ENCODE measurements at places on chromosomes 12 and 14. TPM values are rescaled to one million over a fixed set of nuclear protein-coding genes. Genes with fewer than 3 reads are reported as not detected.

The TMTC1 gene
- total RNA-seq, result 14.0 TPM

GRCh38 chr12:122293081-122293480, 26.8 kb upstream of the VPS33A start:
- no peak for DNase-seq

The VDR gene
- total RNA-seq, result 5.6 TPM

- no peak for DNase-seq
Observed at GRCh38 chr12:101040936-101041335, 169.1 kb downstream of the SLC5A8 start.

The ANKRD33 gene
- not detected for total RNA-seq

- no peak for DNase-seq
Observed at GRCh38 chr14:45381091-45381490, 128.1 kb upstream of the MIS18BP1 start.

- DNase-seq, result no peak
Observed at GRCh38 chr14:99348816-99349614, 77.0 kb upstream of the BCL11B start.

DNA sequence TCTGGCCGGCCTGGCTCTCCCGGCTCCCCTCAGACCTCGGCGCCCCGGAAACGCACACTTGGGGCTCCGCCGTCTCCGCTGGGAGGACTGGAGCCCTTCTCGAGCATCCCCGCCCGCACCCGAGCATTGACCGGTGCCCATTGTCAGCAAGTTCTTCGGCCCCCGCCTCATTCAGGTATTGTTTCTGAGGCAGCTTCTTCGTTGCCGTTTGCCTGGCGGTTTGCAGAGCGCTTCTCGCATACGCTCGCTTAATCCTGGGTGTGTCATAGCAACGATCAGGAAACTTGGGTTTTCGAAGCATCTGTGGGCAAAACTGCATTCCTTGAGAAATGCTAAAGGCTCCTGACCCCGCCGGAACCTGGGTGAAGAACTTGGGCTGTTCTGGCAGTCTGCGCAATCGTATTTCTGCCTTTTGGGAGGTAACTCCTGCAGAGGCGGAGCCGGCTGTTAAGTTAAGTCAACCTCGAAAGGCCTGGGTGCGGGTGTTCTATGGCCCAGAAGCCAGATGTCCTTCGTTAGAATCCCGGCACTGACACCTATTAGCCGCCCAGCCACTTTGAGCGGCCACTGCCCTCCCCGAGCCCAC, 518 bp downstream of the GSKIP start:
- DNase-seq, result peak; percentile 20

GRCh38 chr12:108425238-108425795, 86.2 kb upstream of the CMKLR1 start:
- DNase-seq, result peak; percentile 20

DNA sequence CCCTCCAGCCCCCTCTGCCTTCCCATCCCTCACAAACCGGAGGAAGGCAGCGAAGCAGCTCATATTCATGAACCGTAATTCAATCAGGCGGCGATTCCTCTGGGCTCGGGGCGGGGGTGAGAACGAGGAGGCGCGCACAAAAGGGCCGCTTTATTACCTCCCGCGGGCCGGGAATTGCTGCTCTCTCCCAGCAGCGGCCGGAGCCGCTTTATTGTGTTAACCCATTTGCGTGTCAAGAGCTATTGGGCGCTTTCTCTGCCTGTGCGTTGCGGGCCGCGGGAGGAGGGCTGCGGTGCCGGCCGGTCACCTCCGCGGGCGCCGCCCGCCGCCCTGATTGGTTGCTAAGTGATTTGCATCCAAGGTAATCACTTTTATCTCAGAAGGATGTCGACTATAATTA, 4.8 kb downstream of the FAM222A start:
- DNase-seq, result no peak

- no peak for DNase-seq
Observed at GRCh38 chr12:63206909-63207308, 55.9 kb upstream of the AVPR1A start.

DNA sequence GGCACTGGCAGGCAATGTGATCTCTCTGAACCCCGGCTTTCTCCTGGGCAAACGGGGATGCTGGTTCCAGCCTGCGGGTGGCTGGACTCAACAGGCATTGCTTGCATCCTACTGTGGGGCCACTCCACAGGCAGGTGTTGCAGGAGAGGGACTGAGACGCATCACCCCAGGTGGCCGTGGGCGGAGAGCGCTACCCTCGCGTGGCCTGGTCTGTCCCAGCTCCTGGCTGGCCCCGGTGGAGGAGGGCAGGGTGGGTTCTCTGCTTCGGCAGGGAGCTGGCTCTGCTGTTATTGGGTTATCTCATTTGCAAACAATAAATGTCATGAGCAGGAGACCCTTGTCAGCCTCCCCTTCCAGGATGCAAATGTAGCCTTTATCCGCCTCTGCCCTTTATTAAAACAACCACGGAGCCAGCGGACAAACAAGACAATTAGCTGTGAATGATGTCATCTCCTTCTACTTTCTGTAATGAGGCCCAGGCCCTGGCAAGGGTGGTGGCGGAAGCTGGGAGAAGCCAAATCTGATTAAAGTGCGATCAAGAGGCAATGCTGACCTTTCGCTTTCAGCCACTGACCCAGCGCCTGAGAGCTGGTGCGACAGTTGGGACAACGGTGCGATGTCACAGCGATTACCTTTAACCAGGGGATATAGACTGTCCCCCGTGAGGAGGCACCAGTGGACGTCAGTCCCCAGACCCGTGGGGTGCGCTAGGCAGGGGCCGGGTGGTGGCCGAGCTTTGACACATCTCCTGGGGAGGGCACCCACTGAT, 161.8 kb downstream of the KIF26A start:
- DNase-seq, result no peak

The OR6C3 gene
- total RNA-seq, result not detected

DNA sequence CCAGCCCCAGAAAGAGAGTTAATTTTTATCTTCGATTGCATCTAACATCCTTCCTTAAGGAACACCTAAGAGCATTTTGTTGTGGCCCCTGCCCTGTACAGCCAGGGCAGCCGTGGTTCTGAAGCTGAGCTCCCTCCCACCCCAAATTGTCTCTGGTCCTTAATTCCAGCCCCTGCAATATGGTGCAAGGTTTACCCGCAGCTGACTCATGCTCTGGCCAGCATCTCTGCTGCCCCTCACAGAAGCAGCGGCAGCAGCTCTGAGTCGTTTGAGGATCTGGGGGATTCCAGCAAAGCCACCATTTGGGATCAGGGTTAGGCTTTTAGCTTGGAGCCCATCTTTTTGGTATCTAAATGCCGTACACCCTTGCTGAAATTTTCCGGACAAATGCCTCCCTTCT, 3.3 kb downstream of the DLK1 start:
- DNase-seq, result no peak

DNA sequence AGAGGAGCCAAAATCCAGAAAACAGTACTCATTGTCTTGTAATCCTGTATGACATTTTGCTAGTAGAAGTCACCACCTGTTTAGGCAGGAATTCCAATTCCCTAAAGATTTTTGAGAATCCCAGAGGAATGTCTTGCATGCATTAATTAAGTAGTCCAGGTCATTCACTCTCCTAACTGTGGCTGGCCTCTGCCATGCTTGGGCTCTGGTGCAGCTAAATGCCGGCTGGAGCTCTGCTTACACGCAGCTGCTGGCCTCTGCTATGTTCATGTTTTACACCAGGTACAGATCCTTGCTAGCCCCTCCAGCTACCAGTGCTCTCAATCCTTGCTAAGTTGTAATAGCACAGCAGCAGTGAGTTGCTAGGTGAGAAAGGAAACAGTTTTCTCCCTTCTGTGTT, 16.3 kb upstream of the HIF1A start:
- no peak for DNase-seq

GRCh38 chr12:40238266-40238902, 13.6 kb downstream of the LRRK2 start:
- DNase-seq, result no peak

The C14orf132 gene
- 7.4 TPM for total RNA-seq

DNA sequence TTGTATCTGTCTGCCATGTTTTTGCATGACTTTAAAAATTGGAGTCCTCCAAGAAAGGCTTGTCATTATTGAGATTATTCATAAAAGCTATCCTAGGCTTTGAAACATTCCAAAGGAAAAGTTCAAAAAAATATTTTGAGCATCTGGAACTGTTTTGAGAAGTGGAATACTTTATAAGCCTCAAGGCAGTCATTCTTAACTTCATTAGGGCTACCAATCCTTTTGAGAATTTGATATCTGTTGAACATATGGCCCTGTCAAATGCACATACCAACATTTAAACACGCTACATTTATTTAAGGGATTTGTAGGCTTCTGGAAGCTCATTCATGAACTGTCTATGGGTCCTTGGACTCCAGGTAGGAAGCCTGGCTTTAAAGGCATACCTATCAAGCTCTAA, 77.0 kb downstream of the TMEM117 start:
- DNase-seq, result no peak

The KLRB1 gene
- total RNA-seq, result not detected

DNA sequence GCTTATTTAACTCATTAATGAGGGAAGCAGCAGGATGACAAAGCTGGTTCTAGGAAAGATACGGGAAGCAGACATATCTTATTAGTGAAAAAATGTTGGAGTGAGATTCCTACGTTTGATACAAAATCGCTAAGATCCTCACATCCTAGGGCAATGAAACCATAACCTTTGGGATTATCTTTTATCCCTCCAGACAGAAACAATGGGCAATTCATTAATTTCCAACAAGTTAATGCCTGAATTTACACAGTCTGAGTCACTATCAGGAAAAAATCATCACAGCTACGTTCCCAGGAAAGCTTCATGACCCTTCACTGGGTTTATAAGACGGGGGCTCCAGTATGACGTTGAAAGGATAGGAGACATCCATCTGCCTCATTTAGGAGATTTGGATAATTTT, 45.0 kb downstream of the SLC24A4 start:
- DNase-seq, result no peak

The TROAP gene
- 39.8 TPM for total RNA-seq

DNA sequence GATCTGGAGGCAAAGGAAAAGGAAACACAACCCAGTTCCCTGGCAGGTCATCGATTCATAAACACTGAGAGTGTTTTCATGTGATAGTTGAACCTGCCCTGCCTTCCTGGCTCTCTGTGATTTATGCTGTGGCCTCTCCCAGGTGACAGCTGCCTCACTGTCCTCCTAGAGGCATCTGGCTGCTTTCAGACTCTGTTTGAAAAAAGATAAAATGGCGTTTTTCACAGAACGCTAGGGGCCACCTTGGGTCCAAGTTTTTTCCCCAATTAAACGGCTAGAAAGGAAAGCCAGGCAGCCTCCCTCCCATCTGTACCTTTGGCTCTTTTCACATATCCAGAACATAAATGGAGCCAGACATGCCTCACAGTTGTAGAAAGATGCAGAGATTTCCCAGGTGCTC, 252.6 kb upstream of the CCDC196 start:
- no peak for DNase-seq

GRCh38 chr12:48125985-48126384, 6.8 kb downstream of the PFKM start:
- DNase-seq, result no peak

DNA sequence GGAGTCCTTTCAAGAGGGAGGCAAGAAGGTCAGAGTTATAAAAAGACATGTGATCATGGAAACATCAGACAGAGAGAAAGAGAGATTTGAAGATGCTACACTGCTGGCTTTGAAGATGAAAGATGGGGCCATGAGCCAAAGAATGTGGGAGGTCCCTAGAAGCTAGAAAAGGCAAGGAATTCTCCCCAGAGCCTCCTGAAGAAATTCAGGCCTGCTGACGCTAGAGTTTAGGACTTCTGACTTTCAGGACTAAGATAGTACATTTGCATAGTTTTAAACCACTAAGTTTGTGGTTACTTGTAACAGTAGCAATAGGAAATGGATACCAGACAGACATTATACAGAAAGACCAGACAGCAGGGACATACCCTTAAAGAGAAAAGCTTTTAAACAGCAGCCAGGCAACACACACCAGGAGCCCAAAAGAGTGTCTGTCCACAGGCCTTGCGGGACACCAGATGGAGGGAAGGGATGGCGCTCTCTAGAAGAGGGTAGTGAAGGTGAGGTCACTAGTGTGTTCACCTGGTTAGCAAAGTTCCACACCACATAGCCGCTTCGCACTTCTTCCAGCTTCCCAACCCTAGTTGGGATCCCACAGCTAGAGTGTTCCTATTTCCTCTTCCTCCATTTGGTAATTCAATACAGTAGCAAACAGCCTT, 29.7 kb upstream of the CEBPE start:
- no peak for DNase-seq

GRCh38 chr12:106108185-106108835, 30.4 kb downstream of the NUAK1 start:
- DNase-seq, result peak; percentile 43

GRCh38 chr14:81485781-81486180, 47.9 kb downstream of the SEL1L start:
- DNase-seq, result no peak

DNA sequence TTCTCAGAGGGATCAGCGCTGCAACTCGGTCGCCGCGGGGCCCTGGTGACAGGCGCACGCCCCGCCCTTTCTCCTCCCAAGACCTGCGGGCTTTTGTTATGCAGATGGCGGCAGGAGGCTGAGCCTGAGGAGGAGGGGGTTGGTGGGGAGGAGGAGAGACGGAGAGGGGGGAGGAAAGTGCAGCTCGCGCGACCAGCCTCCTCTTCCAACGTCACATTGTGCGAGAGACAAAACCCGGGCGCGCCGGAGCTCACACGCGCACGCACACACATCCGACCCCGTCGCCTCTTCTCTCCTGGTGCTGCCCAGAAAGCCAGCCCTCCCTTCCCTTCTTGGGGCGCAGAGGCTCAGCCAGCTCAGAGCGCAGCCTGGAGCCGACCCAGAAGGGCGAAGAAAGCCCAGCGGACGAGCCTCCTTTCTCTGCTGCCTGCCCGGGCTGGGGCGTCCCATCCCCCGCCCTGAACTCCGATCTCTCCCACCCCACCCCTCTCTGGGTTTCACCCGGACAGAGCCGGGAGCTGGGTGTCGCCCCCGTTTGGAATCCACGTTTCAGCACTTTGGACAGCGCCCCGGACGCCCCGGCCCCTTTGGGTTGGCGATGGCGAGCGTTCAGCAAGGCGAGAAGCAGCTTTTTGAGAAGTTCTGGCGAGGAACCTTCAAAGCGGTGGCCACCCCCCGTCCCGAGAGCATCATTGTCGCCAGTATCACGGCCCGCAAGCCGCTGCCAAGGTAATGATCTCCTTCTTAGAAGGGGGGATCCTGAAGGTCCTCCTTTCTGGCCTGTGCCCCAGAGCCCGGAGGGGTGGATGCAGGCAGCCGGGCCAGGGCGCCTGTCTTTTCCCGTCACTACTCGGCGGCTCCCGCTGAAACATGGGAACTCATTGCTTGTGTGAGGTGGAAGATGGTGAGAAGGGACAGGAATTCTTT, at the start of gene SRRM4:
SRRM4 (plus strand) TSS at position 257 of the 927 bp plus-strand sequence; CDS start at position 599, 342 bp downstream.
- no peak for DNase-seq

- DNase-seq, result peak; percentile 10
Observed at GRCh38 chr12:102120886-102121285, 903 bp downstream of the PARPBP start.

The PLEKHH1 gene
- 0.94 TPM for total RNA-seq

DNA sequence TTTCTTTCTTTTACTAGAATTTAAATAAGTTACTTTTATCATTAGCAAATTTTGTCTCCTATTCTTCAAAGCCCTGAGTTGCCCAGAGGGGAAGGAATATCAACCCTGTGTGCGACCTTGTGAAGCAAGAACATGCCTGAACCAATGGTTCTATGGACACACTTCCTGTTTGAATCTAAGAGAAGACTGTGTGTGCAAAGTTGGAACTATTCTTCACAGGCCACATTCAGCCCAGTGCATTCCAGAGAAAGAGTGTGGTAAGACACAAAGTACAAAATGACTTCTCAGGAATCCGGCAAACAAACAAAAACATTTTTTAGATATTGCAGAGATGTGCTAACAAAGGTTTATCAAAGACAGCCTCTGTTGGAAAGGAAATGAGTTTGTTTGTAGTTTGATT, 90.8 kb upstream of the PTPRQ start:
- peak; percentile 40 for DNase-seq

GRCh38 chr12:21655591-21655990, 2.1 kb downstream of the LDHB start:
- DNase-seq, result no peak
